ENCODE measurements at places on chromosomes 3 and 15.

GRCh38 chr15:42511007-42511391 lies 15.6 kb downstream of the SNAP23 start:
- DNase-seq = no peak

DNA sequence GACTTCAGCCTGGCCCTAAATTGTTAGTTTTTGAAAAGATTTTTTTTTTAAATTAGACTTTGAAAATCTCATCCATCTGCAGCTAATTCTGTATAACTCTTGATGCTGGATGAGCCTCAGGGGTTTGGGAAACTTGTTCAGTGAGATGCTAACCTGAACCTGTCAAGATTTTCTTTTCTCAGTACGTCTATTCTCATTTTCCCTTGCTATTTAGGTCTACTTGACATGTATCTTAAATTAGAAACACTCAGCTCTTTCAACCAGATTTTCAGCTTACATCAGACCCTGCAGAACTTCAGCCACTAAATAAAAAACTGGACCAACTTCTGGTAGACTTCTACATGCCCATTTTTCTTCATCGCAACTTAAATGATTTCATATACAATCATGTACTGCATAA lies 61.4 kb downstream of the MFSD1 start:
- DNase-seq = no peak

GRCh38 chr15:66017000-66017399 lies 147.7 kb downstream of the RAB11A start:
- DNase-seq = no peak

DNA sequence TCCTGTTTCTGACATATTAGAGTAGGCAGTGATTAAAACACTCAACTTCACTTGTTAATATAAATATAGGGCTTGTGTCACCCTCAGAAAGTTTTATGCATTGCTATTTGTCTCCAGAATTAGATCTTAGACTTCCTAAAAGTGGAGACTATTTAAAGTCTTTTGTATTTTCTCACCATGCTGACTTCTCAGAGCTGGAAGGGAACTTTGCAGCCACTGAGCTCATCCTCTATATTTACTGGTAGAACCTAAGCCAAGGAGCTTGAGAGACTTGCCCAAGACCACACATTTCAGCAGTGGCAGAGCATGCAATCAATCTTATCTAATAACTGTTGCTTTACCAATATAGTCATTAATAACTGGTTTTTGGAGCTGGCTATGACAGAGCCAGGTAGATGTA lies 53.2 kb downstream of the STAC start:
- no peak for DNase-seq

DNA sequence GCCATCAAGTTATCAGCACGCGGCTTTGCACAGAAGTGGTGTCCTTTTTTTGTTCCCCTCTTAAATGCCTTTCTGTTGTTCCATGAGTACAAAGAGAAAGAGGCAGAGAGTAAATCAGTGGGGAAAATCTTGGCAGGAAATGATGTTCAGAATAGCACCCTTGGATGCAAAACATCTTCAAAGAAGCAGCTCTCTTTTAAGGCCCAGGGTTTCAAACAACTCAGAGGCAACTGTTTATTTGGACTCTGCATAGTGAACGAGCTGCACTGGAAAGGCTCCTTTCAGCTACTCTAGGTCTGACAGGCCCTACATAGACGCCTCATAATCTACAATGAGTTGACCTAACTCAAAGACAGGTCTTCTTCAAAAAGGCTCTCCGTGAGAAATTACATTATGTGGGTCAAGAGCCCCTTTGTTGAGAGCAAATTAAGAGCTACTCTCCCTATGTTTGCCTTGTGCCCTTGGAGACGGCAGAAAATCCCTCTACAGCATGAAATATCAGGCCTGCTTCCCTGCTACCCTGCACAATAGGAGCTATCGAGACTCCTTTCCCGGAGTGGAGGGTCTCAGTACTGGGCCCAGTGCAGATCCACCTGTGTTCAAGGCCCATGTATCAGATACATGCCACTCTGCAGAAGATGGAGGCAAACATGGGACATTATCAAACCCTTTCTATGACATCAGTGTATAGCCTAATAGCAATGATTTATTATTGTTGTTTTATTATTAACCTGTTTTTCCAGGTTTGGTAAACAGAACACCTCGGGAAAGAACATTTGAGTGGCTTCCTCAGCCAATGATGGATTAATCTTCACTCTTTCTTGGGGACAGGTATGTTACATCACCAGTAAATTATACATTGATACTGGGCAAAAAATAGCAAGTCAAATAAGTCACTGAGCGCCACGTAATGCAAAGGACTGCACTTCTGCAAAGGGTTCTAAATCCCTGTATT lies 53.1 kb downstream of the HEG1 start:
- no peak for DNase-seq

- DNase-seq = no peak
These were observed 30.8 kb upstream of the SLC25A36 start for GRCh38 chr3:140910860-140911259.

GRCh38 chr3:144915202-144915601 lies 943.6 kb downstream of the DIPK2A start:
- DNase-seq = no peak

GRCh38 chr15:90039996-90040395 lies 38.9 kb downstream of the ZNF710 start:
- DNase-seq = no peak

DNA sequence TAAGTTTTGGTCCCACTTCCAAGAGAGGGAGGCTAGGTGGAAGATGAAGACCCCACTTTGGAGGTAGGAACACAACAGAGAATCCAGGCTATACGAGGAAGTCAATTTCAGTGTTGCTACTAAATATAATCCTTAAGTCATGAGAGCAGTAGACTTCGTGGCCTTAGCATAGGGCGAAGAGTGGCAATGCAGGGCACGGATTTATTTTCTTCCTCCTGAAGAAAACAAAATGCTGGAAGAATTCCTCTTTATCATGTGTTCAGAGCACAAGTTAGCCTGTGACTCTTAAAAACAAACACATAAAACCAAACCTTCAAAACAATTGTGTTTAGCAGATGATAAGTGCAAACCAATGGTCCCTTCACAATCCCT lies 19.4 kb downstream of the BCL2L10 start:
- DNase-seq = no peak

DNA sequence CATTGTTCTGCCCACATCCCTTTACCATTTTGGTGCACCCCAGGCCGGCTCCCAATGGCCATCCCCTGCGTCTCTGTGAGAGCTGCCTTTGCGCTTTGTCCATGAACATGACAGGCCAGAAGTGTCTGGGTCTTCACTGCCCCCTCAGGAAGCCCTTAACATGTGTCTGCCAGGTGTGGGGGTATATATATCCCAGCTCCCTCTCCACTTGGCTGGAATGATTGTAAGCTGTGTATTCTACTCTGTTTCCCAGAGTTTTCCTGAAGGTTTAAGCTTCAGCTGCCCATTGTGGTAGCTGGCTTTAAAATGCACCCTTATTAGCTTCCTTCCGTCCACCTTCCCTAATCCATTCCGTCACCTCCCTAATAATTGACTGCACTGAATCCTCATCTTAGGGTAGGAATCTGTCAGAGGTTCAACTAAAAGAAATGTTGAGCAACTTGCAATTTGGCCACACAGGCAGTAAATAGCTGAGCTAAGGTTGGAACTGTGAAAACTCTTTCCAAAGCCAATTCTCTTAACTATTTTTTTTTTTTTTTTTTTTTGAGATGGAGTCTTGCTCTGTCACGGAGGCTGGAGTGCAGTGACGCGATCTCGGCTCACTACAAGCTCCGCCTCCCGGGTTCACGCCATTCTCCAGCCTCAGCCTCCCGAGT lies 30.4 kb upstream of the UBE2E1 start:
- no peak for DNase-seq

- no peak for DNase-seq
These were observed 23.2 kb downstream of the SHC4 start for GRCh38 chr15:48940508-48940907.

GRCh38 chr3:38468765-38469164 lies 15.1 kb downstream of the ACVR2B start:
- DNase-seq = no peak

- no peak for DNase-seq
These were observed 39.0 kb downstream of the GPR160 start for GRCh38 chr3:170076715-170077238.

GRCh38 chr3:195063581-195064193 lies 207.3 kb downstream of the XXYLT1 start:
- DNase-seq = no peak

DNA sequence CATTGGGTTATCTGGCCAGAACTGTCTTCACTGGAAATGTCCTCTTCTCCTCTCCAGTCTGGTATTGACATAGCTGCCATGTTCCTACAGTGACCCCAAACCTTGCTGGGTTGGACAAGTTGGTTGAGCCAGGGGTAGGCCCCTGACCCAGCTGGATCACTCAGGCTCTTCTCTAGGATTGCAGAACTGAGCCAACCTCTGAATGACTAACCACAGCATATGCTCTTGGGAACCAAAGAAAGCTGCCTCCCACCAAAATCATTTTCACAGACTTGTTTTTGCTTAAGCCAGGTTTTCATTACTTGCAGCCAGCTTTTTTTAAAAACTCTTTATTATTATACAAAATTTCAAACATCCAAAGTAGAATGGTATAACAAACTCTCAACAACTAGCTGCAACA lies 41.4 kb downstream of the FSIP1 start:
- no peak for DNase-seq

- no peak for DNase-seq
These were observed 60.0 kb upstream of the GADL1 start for GRCh38 chr3:30954426-30954825.

DNA sequence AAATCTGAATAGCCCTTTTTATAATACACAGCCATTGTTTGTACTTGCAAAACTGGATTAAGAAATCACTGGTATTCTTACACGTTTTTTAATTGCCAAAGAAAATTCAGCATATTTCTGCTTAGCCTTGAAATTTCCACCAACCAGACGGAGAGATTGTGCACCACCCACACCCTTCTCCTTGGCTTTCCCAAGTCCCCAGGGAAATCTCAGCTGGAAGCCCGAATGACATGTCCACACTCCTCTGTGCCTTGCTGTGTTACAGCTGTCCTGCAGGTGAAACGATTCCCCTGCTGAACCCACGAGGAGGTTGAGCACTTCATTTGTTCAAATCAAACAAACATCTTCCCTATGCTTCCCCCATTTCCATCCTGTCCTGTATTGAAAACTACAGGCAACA lies 49.6 kb upstream of the PPARG start:
- no peak for DNase-seq

DNA sequence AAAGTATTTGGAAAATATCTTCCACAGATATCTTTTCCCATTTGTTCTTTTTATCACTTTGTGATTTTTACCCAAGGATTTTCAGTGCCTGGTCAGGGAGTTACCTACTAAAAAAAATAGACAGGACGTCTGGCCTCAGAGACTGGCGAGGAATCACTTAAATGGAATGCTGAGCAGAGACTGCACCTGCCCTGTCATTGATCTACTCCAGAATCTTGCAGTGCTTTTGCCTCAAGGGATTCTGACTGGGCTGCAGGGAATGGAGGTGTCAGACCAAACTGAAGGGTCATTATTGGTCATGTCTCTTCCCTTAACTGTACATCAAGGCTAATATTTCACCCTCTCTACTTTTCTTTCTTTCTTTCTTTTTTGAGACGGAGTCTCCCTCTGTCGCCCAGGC lies 12.1 kb upstream of the RYR3 start:
- DNase-seq = no peak

DNA sequence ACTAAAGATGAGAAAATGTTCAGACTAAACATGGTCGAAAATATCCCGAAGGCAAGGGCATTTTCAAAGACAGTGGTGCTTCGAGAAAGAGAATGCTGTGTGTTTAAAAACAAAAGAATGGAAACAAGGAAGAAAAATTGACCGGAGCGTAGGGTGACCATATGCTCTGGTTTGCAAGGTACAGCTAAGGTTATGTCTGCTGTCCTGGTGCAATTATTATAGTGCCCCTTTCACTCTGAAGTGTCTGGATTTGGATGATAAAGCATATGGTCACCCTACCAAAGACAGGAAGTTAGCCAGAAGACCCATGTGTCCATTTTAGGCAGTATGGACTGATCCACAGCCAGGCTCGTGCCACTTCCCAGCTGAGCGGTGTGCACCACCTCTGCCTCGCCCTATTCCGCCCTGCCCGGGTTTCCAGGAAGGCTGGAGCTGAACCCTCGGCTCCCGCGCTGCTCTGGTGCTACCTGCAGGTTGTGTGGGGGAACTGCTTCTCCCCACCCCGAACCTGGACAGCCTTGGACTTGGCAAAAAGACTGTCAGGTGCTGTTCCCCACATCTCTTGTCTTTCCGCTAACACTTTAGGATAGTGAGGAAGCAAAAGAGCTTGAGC lies 25.2 kb downstream of the GOLGA6D start:
- DNase-seq = peak; percentile 14

GRCh38 chr3:155302481-155302880 lies 9.0 kb upstream of the STRIT1 start:
- DNase-seq = no peak

DNA sequence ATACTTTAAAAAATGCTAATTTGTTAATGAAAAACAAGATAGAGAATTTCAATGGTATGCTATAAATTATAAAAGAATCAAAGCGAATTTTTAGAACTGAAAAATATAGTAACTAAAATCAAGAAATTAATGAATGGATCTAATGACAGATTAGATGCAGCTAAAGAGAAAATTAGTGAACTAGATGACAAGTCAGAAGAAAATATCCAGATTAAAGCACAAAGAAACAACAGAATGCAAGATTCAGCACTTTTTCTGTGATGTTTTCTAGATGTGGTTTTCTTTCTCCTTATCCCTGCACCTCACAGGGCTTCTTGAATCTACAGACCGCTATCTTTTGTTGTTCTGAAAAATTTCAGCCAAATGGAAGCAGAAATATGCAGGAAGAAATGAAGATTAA lies 54.4 kb downstream of the INO80 start:
- no peak for DNase-seq

- DNase-seq = no peak
These were observed 20.3 kb upstream of the UACA start for GRCh38 chr15:70783610-70784022.

GRCh38 chr3:71703797-71704196 lies 21.4 kb downstream of the EIF4E3 start:
- no peak for DNase-seq

- no peak for DNase-seq
These were observed 161.4 kb upstream of the POU1F1 start for GRCh38 chr3:87437765-87438164.

DNA sequence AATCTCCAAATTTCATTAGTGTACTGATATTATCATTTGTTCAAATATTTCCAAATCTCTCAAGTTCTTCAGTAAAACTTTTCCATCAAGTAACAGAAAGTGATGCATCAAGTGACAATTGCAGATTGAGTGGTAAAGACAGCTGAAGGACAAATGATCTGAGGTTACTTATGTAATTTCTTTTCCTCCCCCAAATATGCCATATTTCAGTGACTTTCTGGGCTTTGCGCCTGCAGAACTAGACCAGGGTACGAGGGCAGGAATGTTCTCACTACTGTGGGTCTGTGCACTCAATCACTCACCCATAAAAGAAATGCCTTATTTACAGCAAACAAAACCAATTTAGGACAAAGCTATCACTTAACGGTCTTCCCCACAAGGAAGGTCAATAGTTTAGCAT lies 4.7 kb downstream of the SUCLG2 start:
- DNase-seq = no peak

All from stimulated activated CD4-positive, alpha-beta T cell treated with anti-CD3 and anti-CD28 coated beads, Interleukin-1b, Interleukin-23, amount 100 ng/mL, for 48 hours (primary cell).